ENCODE measurements at places on chromosomes 13 and 19.

DNA sequence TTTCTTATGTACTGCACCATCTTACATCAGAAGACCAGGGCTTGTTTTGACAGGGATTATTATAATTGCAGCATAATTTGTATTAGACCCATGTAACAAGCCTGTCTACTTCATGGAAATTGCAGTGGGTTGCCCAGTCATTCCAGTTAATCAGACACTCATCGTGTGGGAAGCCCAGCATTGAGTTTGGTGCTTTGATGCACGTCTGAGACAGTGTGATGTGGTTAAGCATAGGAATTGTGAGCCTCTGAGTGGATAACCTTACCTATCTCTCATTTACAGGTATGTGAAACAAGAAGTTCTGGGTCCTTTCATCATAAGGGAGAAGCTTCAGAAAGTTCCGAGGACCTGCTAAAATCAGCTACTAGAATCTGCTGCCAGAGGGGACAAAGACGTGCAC, 12.8 kb downstream of the RGCC start:
- DNase-seq: no peak

DNA sequence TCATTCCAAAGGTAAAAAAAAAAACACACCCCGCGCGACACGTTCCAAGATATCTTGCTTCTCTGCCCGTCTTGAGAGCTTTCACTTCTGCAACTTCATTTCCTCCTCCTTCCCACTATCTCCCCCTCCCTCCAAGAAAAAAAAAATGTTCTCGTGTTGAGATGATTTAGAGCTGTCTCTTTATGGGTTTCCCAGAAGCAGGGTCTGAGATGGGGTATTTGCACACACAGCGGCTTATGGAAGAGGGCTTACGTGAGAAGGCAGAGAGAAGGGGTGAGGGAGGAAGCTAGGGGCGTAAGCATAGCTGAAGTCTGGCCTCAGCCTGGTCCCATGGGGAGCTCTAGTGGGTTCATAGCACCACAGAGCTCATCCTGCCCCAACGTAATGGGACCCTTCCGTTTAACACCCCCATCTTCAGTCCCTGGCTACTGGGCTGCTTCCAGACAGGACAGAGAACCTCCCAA, 31.3 kb upstream of the USE1 start:
- no peak for DNase-seq

DNA sequence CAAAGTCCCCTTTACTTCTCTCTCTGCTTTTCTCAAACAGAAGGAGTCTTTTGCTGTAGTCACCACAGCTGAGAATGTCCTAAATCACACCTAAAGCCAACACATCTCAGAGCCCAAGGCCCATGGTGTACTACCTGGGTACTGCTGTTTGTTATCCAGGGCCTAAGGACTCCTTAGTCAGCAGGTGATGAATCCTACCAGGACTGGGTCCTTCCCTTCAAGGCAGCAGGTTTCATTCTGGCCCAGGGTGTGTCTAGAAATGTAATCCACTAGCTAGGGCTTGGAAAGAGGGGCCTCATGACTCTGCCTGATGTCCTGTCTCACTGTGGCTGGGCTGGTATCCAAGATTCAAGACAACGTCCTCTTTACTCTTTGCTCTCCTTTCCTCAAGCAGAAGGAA, 36.2 kb upstream of the ENOX1 start:
- no peak for DNase-seq

GRCh38 chr13:58329746-58330145, 698.2 kb downstream of the PCDH17 start:
- DNase-seq: no peak

Measured in retina (tissue), 1 donor.